Cerebellar nuclear complex (tissue), 1 donor: ENCODE measurements at places on chromosomes 5 and 9.
A peak's percentile ranks its signal among the peaks of the same experiment; 100 is the strongest.

DNA sequence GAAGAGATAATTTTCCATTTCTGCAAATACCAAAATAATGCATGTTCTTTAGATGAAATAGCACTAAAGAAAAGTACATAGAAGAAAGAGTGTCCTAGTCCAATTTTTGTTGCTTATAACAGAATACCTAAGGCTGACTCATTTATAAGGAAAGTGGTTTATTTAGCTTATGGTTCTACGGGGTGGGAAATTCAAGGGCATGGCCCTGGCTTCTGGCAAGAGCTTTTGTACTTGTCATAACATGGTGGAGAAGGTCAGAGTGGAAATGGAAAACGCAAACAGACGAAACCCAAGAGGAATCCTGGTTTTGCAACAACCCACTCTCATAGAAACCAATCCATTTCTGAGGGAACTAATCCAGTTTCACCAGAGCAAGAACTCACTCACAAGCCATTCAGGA lies 283.7 kb downstream of the CSNK1G3 start:
- DNase-seq = no peak

DNA sequence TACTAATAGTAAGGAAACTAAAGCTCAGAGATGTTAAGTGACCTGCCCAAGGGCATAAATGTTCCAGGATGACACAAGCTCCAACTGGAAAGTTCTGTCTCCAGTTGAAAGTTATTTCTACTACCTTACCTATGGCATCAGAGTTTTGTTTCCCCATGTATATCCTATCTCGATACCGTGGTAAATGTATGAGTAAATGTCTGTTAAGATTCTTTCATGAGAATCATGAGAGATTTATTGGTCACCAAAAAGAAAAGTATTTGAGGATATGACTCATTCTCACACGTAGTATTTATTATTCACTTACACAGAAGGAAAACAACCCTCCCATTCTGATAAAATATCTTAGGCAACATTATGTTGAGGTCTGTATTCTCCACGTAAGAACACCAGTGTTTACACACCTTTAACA lies 11.1 kb upstream of the SHOC1 start:
- DNase-seq = no peak

DNA sequence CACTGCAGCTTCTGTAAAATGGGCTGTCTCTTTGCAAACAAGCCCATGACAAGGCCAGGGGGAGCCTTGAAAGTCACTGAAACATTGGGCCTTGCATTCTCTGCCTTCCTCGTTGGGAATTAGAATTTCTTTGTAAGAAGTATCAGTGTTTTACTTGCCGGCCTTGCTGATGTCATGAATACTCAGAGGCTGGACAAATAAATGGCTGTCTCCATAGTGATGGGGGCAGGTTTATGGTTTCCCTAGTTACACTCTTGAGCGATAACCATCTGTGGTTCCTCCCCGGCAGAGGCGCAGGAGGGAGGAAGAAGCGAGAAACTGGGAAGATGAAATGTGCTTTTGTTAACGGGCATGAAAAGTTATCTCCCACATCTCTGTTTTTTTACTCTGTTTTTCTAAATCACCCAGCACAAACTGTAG lies 272.7 kb upstream of the PANK3 start:
- no peak for DNase-seq

GRCh38 chr5:77311214-77311571 lies 100.7 kb downstream of the PDE8B start:
- no peak for DNase-seq

DNA sequence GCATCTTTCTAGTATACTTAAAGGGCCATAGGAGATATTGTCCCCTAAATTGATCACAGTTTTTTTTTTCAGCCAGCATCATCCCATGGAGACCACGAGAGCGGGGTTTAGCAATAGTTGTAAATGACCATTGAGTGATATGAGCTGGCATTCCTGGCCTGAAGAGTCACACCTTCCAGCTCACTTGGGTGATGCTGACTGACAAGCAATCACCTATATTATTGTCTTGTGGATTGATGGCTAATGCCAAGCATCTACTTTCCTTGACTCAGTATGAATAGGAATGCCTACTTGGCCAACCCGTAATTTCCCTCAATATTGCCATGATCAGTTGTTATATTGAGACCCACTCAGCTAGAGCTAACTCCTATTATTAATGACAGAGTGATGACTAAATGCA lies 70.5 kb downstream of the ADAMTSL1 start:
- DNase-seq = no peak

GRCh38 chr5:141636106-141636412 lies 590 bp downstream of the HDAC3 start:
- DNase-seq = no peak

GRCh38 chr9:1804128-1804865 lies 210.8 kb upstream of the SMARCA2 start:
- DNase-seq = no peak

DNA sequence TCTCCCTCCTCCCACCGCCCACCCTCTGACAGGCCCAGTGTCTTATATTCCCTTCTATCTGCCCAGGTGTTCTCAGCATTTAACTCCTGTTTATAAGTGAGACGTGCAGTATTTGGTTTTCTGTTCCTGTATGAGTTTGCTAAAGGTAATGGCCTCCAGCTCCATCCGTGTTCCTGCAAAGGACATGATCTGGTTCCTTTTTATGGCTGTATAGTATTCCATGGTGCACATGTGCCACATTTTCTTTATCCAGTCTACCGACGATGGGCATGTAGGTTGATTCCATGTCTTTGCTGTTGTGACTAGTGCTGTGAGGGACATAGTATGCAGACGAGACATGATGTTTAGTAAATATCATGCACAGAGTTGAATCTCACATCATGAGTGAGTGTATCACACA lies 7.0 kb upstream of the SLC6A19 start:
- DNase-seq = no peak

- no peak for DNase-seq
Measured at GRCh38 chr5:146640285-146640896, 124.4 kb upstream of the GPR151 start.

GRCh38 chr9:37996819-37997217 lies 72.2 kb downstream of the SHB start:
- DNase-seq = no peak

GRCh38 chr9:81801190-81801589 lies 111.8 kb upstream of the TLE1 start:
- no peak for DNase-seq

DNA sequence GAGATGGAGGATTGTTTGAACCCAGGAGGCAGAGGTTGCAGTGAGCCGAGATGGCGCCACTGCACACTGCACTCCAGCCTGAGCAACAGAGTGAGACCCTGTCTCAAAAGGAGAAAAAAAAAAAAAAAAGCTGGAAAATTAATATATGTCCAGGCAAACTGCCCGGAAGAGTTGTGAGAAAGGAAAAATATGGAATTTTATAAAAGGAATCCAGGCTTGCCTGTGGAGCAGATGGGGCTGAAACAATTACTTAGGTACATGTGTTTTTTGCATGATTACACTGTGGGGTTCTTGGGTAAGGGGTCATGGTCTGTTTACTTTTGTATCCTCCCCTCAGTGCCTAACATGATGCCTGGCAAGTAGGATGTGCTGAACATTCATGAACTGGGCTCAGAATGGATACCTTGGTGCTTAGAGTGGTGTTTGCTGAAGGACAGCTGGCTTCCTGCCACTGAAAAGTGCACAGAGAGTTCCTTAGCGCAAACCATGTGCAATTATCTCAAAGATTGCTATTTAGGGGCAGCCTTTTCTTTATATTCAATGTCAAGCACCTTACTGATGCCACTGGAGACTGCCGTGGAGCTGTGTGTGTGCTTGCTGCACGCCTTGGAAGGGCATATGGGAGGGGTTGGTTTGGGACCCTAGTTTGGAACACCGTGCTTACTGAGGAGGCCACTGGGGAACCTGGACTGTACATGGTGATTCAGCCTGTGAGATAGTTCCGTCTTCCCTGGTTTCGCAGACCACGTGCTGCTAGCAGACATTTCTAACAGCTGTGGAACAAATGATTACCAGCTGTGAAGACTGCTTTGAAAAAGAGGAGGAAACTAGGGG lies 78.4 kb downstream of the MAP1B start:
- DNase-seq = no peak

- no peak for DNase-seq
Measured at GRCh38 chr5:149044453-149045088, 18.3 kb downstream of the SH3TC2 start.

DNA sequence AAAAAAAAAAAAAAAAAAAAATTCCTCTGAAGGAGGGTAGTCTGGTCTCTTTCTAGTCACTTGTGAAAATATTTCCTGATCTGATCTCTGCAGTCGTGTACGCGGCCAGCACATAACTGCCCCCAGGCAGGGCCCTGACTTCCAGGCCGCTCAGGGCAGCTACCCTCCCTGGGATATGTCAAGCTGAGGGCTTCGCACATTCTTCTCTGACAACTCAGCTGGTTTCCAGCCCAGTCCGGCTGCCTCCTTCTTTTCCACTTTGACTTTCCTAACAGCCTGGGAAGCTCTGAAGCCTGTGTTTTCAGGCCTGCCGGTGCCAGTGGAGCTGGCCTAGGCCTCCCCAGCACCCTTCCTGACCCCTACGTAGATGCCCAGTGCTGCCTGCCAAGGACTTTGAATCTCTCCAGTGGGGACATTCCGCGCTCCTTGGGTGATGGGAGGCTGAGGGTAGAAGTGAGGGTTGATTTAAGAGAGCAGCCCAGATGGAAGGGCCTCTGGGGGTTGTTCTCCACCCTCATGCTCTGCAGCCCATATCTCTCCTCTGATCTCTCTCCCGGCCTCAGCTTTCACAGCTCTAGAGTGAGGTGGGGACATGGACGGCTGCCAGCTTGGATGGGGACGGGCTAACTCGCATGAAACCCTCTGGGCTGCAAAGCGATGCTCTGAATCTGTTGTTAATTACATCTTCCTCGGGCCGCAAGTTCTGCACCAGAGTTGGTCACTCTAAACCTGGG lies 20.7 kb downstream of the COL5A1 start:
- no peak for DNase-seq

DNA sequence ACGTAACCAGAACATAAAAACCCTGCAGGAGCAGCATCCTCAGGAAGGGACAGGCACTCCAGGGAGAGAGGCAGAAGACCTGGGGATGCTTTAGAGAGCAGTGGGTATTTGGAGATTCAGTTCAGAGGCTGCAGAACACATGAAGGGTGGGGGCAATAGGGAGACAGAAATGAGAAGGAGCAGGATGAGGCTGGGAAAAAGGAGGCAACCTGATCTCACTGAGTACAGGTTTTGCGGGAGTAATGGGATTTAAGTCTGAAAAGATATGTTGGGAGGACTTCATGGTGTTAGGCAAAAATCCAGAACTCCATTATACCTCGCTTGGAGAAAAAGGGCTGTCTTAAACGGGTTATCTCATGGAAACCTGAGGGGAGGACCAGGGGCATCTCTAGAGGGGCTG lies 41.3 kb upstream of the GARNL3 start:
- DNase-seq = no peak

GRCh38 chr5:26192486-26192885 lies 845.9 kb downstream of the CDH9 start:
- no peak for DNase-seq

DNA sequence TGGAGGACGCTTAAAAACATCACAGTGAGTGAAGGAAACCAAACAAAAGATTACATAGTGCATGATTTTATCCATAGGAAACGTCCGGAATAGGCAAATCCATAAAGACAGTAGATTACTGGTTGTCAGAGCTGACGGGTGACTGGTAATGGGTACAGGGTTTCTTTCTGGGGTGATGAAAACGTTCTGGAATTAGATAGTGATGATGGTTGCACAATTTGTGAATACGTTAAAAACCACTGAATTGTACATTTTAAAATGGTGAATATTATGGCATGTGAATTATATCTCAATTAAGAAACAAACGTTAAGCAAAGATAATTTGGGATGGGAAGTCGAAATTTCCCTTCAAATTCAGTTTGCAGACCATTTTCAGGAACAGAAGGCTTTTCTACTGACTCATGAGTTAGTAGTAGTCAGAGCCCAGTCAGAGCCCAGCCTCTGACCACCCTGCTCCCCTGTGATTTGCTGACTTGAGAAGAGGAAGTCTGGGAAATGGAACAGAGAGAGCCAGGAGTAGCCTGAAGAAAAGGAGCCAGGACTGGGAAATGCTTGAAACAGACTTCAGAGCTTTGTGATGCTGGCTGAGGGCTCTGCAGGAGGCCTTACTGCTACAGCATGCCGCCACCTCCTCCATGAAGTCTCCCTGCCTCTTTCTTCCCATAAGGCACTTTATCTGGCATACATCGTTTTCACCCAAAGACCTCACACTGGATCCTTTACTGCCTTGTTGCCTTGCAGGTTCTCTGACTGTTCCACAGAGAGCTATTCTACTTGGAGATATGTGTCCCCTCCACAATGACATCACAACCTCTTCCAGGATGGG lies 46.4 kb upstream of the CTNNA1 start:
- no peak for DNase-seq

DNA sequence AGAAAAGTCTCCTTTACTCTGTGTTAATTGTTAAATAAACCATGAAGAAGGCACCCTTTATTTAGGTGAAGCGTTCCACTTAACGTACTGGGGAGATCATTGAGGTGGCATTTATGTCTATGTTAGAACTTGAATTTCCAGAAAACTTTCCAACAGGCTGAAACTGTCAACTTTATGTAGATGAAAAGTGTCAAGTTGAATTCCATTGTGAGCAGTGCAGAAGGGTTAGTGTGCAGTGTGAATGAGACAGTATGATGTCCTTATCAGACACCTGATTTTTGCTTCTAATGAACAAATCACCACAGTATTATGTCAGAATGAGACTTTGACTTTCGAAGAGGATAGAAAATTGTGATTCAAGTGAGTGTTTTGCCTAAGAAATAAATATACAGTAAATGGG lies 761.6 kb upstream of the SEMA6A start:
- no peak for DNase-seq

DNA sequence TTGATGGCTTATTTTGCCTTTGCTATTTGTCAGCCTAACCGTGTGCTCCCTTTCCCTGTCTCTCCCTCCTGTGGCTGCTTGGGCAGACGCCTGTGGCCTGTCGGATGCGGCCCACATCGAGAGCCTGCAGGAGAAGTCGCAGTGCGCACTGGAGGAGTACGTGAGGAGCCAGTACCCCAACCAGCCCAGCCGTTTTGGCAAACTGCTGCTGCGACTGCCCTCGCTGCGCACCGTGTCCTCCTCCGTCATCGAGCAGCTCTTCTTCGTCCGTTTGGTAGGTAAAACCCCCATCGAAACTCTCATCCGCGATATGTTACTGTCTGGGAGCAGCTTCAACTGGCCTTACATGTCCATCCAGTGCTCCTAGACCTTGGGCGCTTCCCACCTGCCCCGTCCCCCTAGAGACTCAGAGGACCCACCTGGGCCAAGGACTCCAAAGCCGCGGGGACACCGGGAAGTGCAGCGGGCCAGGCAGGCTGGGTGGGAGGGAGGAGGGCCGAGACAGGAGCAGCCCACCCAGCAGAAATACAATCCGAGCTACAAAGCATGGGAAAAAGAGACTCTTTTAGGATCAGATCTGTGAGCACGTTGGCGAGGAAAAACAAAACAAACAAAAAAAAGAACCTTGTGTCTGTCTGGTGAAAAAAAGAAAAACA lies 10.6 kb downstream of the NR2F1 start:
- peak; percentile 46 for DNase-seq

- no peak for DNase-seq
Measured at GRCh38 chr9:35313916-35314315, 152.1 kb downstream of the UNC13B start.

- no peak for DNase-seq
Measured at GRCh38 chr9:73714294-73714693, 562.6 kb downstream of the ANXA1 start.

- no peak for DNase-seq
Measured at GRCh38 chr5:142924135-142924883, 154.1 kb downstream of the ARHGAP26 start.

GRCh38 chr5:1882337-1883119 lies at the start of gene IRX4:
IRX4 (minus strand) TSS chr5:1882925; CDS start chr5:1882647, 278 bp downstream.
- DNase-seq = no peak
